Non-pigmented ciliary epithelial cell (primary cell): ENCODE measurements at places on chromosomes 4 and X.

GRCh38 chr4:13953083-13953482 is 325.6 kb upstream of the BOD1L1 start:
- no peak for DNase-seq

DNA sequence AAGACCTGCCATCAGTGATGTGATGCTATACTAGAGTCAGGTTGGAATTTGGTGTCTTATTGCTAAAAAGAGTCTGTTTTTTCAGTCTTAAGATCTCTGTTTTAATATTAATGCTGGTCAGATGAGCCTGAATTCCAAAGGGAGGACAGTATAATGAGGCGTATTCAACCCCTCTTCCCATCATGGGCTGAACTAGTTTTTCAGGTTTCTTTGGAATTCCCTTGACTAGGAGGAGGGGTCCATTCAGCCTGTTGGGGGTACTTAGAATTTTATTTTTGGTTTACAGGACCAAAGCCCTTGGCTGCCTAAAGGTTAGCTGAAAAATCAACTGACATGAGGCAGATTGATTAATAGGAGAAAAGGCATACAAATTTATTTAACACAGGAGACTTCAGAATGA is 24.1 kb upstream of the PI4K2B start:
- no peak for DNase-seq

DNA sequence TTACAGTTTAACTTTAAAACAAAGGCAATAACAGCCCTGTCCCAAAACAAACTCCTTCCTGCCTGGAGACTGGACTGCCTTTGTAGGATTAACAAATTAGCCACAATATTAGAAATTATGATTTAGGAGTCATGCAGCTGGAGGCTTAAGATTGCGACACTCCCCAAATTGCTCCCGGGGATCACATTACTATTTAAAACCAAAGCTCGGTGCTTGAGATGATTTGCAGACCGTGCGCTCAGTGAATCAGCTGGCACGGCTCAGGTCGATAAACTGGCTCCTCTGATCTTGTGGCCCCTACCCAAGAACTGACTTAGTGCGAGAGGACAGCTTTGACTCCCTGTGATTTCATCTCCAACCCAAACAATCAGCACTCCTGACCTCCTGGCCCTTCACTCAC is 829.3 kb downstream of the NLGN4X start:
- no peak for DNase-seq

DNA sequence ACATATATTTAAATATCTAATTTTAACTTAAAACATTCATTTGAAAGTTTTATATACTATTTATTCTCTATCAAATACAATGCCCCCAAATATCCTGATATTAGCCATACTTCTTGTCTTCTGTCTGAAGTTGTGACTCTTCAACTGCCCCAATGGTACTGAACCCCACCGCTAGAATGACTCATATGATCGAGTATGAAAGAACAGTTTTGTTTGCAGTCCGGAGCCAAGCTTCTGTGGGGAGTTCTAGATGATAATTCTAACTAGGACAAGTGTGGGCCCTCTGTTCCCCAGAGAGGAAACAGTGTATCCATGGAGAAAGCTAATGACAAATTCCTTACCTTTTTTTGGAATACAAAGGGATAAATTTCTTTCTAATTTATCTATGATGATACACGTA is 24.7 kb upstream of the CT47A1 start:
- no peak for DNase-seq
